Mesenchymal stem cell (in vitro differentiated cells and primary cell): ENCODE measurements at places on chromosomes 5 and 9.

GRCh38 chr5:79547982-79548381, 34.0 kb upstream of the HOMER1 start:
- DNase-seq: no peak

- DNase-seq: no peak
Observed at GRCh38 chr5:75009556-75010345, 42.6 kb downstream of the GCNT4 start.

DNA sequence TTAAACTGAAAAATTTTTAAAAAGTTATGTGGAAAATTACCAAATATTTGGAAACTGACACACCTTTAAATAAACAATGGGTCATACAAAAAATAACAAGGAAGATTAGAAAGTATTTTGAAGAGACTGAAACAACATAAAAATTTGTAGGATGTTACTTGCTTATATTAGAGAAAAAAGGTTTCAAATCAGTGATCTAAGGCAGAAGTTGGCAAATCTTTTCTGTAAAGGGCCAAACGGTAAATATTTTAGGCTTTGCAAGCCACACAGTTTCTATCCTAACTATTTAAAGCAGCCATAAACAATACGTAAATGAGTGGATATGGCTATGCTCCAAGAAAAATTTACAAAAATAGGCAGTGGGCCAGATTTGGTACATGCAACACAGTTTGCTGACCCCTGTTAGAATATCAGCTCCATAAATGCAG, 81.3 kb downstream of the OXCT1 start:
- DNase-seq: peak; percentile 19

- DNase-seq: no peak
Observed at GRCh38 chr5:161899590-161899989, 51.7 kb downstream of the GABRA1 start.

GRCh38 chr5:144361406-144361805, 190.7 kb downstream of the KCTD16 start:
- DNase-seq: no peak

DNA sequence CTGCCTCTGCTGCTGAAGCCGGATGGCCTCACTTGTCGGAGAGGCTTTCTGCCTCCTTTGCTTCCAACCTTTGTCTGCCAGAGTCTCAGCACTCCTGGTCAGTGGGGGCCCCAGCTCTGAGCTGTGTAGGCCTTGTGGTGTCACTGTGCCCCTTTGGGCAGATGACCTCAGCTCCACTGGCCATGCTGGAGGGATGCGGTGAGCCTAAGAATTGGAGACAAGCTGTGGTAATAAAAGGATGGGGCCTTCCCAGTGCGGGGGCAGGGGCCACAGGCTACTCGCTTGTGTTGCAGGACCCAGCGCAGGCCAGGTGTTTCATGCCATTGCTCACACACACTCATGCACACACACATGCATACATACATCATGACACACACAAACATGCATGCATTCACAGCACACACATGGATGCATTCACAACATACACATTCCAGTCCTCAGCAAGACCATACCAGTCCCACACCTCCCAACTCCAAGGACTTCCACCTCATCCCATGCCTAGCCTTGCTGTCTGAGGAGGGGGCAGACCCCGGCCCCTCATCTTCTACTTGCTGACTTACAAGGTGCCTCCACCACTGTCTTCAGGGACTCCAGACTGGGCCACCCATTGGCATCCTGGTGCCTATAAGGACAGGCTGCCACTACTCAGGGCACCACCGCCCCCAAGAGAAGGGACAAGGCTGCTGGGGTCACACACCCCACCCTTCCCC, 237.7 kb downstream of the SYK start:
- DNase-seq: no peak

GRCh38 chr5:56759521-56760216, 55.7 kb upstream of the MAP3K1 start:
- no peak for DNase-seq

DNA sequence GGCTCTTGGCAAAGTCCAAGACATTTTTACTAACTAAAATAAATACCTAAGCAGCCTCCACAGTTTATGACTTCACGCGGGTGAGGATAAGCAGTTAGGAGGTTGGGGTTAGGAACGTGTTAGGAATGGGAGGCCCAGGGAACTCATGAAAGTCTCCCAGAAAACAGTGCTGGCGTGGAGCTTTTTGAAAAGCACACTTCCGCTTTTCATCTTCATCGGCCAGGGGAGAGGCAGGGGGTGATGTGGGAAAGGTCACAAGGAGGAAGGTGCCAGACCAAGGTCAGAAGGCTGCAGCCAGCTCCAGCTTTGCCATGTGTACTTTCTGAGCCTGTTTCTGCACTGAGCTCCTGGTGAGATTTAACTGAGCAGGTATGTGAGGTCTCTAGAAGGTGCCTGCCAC, 149.0 kb downstream of the PHF2 start:
- no peak for DNase-seq

GRCh38 chr9:32524892-32525708, 896 bp downstream of the RIGI start:
- DNase-seq: peak; percentile 46

- no peak for DNase-seq
Observed at GRCh38 chr9:23538067-23538402, 288.0 kb downstream of the ELAVL2 start.

GRCh38 chr9:89433826-89434225, 64.1 kb downstream of the SEMA4D start:
- DNase-seq: peak; percentile 53
